NCI-H1417 treated with DMSO at 0.1 percent for 48 hours (cell line): ENCODE measurements at places on chromosomes 7 and 10.

DNA sequence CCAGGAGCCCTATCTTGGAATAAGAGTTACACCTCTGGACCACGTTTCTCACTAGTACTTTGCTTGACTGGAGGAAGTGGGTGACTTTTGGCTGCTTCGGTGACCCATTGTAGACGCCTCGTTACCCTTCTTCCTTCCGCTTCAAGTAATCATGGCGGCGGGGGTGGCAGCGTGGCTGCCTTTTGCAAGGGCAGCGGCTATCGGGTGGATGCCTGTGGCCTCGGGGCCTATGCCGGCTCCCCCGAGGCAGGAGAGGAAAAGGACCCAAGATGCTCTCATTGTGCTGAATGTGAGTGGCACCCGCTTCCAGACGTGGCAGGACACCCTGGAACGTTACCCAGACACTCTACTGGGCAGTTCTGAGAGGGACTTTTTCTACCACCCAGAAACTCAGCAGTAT lies 1.5 kb downstream of the KCND2 start:
- DNase-seq: no peak

DNA sequence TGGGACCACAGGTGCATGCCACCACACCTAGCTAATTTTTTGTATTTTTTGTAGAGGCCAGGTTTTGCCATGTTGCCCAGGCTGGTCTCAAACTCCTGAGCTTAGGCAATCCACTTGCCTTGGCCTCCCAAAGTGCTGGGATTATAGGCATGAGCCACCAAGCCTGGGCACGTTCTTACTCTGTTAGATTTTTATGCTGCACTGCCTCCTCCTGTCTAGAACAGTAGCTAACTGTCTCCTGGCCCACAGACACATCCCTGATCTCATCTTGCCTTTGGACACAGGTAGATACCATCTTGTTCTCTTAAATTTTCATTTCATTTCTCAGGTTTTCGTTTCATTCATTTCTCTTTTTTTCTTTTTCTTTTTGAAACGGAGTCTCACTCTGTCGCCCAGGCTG lies 41.1 kb downstream of the BLVRA start:
- DNase-seq: no peak

DNA sequence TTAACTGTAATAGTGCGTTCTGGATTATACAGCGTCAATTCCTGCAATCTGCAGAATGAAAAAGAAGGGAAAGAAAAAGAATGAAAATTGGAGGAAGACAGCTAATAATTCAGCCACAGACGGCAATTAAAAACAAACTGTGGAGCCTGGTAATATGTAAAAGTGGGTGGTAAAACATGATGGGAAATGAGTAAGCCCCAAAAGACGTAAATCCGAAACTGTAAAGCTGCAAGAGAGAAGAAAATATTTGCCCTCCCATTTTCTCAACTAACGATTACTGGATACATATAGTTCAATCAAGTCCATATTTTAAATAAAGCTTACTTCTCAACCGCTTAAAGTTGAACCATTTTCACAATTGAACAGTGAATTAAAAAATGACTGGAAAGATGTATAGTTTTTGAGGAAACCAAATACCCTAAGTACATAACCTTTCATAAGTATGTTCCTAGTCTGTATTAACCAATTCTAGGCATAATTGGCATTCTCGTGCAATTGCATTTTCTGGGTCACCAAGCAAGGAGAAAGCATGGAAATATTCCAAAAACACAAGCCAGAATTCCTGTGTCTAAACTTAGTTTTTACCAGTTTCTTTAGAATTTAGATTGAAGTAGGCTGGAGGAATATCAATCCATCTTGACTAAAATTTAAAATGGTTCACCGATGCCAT lies 44.8 kb downstream of the MALSU1 start:
- no peak for DNase-seq

GRCh38 chr10:70302292-70302691 lies 18.5 kb upstream of the NPFFR1 start:
- DNase-seq: no peak

DNA sequence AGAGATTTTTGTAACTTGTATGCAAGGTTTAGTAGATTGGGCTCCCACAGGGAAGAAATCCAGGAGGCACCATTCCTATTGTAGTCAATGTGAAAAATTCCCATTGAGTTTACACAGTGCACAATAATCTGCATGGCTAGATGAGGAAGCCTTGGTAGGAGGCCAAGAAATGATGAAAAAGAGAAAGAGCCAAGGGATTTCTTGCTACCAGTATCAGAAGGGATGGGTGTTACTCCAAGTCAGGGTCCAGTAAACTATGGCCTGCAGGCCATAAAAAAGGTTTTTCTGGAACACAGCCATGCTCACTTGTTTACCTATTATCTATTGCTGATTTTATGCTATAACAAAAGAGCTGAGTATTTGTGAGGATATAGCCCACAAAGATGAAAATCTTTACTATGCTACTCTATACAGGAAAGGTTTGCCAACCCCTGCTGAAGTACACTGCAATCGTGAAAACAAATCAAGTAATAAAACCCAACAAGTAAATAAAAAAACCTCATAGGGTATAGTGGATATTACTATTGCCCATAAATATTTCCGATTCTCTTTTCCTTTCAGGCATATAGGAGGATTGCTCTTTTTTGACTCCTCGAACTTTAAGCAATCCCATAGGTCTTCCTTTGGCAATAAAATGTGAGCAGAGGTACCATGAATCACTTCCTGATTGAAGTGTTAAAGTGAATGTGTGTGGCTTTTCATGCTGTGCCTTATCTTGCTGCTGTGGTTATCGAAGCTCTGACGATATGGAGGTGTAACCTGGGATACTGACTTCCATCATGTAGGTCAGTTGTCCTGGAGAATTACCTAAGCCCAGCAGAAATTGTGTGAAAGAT lies 256.3 kb upstream of the MAGI2 start:
- DNase-seq: no peak

DNA sequence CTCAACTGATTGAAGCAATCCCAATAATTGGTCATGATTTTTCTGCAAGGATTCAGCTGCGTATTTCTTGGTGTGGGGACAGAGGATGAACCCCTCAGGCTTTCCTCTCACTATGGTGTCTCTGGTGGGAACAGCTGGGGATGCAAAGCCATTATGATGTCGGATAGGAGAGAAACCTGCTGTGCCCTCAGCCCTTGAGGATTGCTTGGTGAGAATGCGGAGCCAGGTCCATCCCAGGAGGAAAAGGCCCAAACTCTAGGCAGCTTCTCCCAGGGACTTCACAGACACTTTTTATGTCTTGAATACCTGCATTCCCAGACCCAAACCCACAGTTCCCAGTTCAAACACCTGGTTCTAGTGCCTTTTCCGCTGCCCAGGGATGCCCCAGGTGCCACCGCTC lies 302.0 kb downstream of the WDR37 start:
- no peak for DNase-seq

DNA sequence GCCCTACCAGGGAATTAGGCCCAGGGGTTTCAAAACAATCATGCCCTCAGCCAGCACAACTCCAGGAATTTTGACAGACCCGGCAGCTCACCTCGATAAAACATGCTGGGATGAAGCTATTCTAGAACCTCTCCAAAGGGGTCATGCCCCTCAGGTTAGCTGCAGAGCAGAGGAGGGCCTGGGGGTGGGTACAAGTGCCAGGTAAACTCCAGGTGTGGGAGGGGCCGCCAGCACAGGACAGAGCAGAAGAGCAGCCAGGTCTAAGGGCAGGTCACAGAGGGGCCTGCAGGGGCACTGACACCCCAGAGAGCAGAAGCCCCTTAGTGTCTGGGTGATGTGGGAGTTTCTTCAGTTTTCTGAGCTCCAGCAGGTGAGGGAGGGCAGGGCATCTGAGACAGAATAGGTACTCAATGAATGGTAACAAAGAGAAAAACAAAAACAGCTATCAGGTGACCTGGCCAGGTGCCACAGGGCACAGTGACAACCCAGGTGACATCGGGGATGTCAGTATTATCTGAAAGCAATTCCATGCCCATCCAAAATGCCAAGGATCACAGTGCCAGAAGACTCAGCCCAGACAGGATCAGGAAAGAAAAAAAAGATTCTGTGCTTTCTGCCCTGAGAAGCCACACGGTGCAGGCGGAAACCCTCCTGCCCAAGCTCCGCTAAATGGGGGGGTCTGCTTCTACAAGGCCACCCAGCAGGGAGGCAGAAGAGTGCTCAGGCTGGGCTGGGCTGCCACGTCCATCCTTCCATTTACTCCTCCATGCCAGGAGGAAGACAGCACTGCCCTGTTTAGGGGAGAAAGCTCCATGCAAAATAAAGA lies 104.5 kb downstream of the TNS3 start:
- DNase-seq: no peak

DNA sequence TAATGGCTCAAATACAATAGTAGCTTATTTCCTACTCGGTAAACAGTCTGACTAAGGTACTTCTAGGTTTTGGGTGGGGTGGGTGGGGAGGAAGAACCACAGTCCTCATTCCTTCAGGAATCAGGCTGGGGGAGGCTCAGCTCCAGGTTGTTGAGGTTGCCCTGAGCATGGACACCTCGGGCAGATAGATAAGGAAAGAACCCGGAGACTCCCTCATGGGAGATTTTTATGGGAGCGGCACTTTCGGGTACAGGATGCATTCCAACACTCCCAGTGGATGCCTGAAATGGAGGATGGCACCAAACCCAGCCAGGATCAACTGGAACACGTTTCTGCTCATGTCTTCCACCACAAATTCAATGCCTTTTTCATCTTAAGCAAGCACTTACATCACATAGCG lies 5.5 kb upstream of the GSDME start:
- no peak for DNase-seq

DNA sequence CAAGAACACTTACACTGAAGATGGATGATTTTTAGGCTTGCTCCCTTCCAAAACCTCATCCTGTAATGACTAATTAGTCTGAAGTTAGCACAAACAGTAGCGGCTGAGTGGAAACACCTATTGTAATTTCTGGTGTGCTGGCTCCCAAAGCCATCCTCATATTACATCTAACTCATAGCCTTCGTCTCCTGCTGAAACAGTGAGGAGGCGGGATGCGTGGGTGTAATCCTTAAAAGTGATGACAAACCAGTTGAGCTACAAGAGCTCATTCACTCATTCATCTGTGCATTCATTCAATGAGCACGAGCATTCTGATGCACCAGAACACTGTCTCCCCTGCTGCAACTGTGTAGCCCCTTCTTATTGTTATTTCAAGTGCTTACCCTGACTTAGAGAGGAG lies 235.3 kb downstream of the CALN1 start:
- DNase-seq: no peak

DNA sequence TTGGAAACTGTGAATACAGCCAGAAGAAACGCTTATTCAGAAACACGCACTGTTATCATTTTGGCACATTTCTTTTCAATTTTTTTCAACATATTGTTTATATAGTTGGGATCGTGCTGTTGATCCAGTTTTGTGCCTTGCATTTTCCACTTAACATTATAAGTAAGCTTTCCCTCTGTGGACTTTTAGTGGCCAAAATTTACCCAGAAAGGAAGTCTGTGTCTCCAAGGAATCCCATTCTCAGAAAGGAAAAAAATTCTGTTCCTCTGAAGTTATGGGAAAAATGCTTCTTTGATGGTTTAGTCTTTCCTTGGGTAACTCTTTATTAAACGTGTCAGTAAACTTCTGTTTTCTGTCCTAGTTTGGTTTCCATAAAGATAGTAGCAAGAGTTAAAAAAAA lies 280.0 kb downstream of the REEP3 start:
- no peak for DNase-seq

GRCh38 chr7:26398756-26399509 lies 107.3 kb downstream of the SNX10 start:
- peak; percentile 65 for DNase-seq
